ENCODE measurements at places on chromosomes 13 and 19. TPM values are rescaled to one million over a fixed set of nuclear protein-coding genes. Genes with fewer than 3 reads are reported as not detected.

Gene HTR2A
- not detected for total RNA-seq

Gene APOC4
- not detected for total RNA-seq

Gene C19orf67
- total RNA-seq = not detected

Gene LAIR2
- total RNA-seq = not detected

Gene RDH8
- total RNA-seq = not detected

Gene ZNF547
- 10.6 TPM for total RNA-seq
